Activated effector memory CD4-positive, alpha-beta T cell treated with Interleukin-2 at 50 U/mL for 16 hours (primary cell): ENCODE measurements at places on chromosomes 3 and 15.

DNA sequence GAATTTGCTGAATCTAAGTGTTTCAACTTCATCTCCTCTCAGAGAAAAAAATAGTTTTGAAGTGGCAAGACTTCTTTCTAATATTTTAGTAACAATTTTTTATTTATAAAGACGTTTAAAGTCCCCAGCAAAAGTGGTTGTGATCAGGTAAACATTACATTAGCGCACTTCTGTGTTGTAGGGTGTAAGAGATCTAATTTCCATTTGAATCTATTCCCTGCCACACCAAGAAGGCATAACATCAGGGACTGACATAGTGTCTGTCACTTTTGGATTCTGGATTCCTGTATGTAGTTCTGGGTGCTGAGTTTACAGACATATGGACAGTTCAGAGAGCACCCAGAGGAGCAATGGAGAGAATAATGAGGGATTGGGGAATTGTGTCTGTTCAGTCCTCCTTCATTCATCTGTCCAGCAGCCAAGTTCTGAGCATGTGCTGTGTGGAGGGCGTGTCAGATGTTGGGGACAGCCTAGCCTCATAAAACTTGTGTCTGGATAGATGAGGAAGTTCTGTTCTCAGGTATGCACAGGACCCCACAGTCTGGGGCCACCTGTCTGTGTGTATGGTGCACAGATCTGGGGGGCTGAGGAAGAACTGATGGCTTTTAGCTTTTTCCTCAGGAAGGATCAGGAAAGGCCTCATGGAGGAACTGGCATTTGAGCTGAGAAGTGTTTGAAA, 65.6 kb downstream of the MAP2K5 start:
- DNase-seq = no peak

DNA sequence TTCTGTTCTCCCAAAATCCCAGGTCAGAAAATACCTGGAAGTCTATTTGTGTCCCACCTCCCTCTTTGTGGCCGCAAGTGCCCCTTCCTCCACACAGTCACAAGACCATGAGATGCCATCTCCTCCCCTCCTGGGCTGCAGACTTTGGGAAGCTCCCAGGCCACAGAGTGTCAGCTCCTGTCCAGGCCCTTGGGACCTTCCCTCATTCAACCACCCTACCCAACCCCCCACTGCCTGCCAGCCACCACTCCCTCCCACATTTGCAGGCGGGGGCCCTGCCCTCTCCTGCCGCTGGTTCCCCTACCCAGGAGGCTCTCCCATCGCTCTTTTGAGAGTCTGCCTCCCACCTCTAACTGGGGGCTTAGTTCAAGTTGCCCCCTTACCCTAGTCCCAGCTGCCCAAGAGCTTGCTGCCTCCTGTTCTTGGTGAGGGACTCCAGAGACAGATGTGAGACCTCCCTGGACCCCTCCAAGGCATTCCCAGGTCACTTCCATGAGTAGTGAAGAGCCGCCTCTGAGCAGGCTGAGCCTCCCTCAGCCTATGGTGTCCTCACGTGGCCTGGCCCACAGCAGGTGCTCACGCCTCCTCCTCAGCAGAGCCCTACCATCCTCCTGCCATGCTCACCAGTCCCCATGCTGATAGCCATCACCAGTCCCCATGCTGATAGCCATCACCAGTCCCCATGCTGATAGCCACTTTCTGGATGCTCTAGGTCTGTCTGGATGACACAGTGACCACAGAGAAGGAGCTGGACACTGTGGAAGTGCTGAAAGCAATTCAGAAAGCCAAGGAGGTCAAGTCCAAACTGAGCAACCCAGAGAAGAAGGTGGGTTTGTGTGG, 15.9 kb upstream of the STAB1 start:
- DNase-seq = no peak

GRCh38 chr3:149790268-149790667, 2.1 kb downstream of the ANKUB1 start:
- DNase-seq = no peak

DNA sequence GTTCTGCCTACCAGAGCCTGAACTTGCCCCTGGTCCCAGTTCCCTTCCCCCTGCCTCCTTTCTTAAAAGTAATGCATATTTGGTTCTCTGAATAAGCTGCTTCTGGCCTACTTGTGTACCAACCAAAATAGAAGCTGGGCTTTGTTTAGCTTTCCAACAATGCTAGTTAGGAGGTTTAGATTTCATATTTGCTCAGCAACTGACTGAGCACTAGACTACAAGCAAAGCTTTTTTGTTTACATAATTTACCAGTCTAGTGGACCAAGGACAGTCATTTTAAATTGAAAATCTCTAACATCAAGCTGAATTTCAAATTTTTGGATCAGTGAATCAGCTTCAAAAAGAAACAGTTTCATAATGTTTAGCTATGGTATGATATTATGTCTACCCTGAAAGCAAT, 331.2 kb downstream of the ULK4 start:
- no peak for DNase-seq

GRCh38 chr15:70504299-70504951, 258.9 kb downstream of the UACA start:
- DNase-seq = no peak

DNA sequence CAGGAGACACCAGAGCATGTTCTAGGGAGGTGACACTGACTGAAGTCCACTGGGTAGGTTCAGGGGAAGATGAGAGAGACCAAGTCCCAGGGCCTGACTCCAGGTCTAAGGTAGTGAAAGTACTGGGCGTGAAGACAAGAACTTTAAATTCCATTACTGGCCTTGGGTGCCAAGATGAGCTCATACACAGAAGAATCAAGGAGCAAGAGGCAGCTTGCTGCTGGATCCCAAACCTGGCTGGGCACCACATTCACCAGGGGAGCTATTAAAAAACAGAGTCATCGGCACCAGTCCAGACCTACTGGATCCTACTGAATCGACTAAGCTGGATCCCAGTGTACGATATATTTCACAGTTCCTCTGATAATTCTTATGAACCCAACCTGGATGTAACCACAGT, 42.1 kb upstream of the ATG7 start:
- DNase-seq = no peak

DNA sequence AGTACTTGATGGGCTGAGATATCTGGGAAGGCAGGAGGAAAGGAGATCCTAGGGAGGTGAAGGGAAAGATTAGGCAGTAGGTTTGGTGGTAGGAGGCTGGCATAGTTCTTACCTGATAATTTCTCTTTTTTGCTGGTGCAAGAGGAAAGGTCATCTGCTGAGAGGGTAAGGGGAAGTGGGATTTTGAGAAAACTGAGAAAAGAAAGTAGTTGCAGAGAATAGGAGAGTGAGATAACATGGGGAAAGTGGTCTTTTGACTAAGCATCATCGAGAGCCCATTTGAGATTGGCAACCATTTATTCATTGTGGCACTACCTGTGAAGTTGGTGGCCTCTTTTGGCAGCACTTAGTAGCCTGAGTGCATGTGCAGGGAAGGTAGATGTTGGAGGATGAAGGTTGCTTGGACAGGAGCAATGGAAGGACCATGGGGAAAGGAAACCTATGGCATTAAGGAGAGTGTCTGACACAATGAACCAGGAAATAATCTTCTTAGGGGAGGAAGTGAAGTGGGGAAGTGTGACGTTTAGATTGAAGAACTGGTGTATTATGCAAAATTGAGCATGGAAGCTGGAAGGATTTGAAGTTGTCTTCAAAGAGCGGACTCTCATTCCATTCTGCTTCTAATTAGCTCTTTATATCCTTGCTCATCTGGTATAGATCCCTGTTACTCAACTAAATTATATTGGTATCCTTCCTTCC, 21.9 kb upstream of the USP13 start:
- DNase-seq = no peak

DNA sequence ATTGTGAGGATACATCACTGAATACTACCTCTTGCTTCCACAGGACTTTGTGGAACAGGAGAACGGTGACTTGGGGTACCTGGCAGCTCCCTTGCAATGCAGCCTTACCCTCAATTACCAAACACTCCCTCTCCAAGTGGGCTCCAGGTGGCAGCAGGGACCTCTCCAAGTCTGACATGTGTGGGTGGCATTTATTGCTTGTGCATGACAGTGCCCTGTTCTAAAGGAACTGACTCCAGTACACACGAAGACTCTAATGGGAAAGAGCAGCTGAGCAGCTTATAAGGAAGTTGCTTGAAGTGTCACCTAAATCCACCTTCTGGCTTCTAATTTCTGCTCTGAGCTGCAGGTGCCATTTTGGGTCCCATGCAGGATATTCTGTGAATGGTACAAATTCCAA, 174.1 kb upstream of the SLCO3A1 start:
- no peak for DNase-seq

DNA sequence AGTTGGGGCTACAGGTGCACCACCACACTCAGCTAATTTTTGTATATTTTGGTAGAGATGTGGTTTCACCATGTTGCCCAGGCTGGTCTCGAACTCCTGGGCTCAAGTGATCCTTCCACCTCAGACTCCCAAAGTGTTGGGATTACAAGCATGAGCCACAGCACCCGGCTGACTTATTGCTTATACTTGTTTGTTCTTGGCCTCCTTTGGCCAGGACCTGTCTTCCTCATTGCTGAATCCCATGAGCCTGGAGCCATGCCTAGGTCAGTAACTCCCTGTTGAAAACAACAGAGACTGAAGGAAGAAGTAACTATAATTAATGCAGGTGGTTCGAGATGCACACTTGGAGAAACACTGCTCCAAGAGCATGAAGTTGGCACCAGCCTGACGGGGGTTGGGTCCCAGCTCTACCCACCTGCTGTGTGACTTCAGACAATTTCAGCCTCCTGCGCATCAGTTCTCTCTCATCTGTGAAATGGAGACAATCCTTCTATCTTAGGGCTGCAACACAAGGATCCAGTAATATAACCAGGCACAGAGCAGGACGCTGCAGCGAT, 38.9 kb downstream of the CPN2 start:
- no peak for DNase-seq

- no peak for DNase-seq
Measured at GRCh38 chr3:157913741-157914150, 192.5 kb downstream of the SHOX2 start.

- DNase-seq = no peak
Measured at GRCh38 chr15:75076277-75076676, 52.9 kb downstream of the PPCDC start.

DNA sequence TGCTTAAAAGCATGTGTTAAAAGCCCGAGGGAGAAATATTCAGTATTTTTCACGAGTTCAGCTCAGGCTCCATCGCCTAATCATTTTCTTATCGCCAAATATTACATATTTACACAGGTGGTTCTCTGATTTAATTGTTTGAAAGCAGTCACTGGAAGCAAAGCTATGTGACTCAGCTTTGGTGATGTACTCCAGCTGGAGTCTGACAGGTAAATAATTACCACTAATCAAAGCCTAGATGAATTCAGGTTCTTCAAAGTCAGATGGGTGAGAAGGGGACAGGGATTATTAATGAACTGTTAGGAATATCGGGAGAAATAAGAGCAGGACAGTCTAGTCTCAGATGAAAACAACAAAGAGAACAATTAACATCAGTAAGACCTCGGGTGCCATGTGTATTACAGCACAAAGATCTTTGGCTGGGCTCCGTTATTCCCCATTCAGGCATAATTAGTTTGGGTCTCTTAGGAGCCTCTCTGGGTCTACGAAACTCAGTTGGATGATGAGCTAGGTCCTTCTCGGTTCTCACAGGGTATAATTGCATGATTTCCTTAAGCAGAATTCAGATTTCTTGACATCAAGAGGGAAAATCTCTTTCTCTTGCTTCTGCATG, 331.7 kb upstream of the ADAMTS9 start:
- no peak for DNase-seq

DNA sequence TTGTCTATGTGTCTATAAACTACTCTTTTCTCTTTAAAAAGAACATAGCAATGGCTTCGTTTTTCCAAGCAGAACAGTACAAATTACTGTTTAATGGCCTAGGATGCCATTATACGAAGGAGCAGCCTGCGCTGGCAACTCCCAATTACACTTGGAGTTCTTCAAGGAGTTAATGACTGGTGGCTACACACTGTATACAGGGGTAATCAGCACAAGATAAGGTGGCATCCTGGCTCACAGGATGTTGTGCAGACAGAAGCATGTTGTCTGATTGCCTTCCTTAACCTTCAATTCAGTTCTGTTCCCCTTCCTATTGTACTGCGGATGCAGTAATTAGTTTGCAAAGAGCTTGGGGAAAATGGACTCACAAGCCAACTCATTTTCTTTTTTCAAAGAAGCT, 250.7 kb upstream of the ROBO2 start:
- DNase-seq = no peak

- no peak for DNase-seq
Measured at GRCh38 chr3:101667844-101668243, 9.1 kb downstream of the ZBTB11 start.

DNA sequence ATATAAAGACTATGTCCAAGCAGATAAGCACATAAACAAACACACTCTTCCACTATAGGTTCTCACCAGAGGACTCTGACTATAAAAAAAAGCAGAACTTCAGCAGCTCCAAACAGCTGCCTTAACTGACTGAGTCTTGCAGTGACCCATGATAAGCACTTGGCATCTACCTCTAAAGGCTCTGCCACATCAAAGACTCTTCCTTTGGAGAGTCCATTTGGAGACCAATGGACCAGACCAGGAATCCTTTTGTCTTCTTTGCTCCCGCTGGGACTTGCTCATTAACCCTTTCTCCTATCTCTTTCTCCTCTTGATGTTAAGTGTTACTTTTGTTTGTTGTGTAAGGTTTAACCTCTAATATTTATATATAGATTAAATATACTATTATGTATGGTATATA, 424.1 kb downstream of the RSL24D1 start:
- DNase-seq = no peak

DNA sequence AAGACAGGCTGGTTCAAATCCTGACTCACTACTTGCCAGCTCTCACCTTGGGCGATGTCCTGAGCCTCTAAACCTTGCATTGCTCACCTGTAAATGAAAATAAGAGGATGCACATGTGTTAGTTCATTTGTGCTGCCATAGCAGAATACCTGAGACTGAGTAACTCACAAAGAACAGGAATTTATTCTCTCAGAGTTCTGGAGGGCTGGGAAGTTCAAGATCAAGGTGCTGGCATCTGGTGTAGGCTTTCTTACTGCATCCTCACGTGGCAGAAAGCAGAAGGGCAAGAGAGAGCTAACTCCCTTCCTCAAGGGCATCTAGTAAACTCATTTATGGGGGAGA, 222.7 kb downstream of the MTHFS start:
- no peak for DNase-seq

GRCh38 chr3:176814285-176814684, 383.0 kb downstream of the TBL1XR1 start:
- DNase-seq = no peak

- DNase-seq = no peak
Measured at GRCh38 chr15:55741833-55742497, 987 bp downstream of the PRTG start.

GRCh38 chr3:11607816-11608215, 35.9 kb downstream of the VGLL4 start:
- no peak for DNase-seq
